ENCODE measurements at places on chromosomes 3 and 15.
A peak's percentile ranks its signal among the peaks of the same experiment; 100 is the strongest.

- DNase-seq: no peak
Observed at GRCh38 chr3:67018105-67018788, 20.1 kb downstream of the KBTBD8 start.

DNA sequence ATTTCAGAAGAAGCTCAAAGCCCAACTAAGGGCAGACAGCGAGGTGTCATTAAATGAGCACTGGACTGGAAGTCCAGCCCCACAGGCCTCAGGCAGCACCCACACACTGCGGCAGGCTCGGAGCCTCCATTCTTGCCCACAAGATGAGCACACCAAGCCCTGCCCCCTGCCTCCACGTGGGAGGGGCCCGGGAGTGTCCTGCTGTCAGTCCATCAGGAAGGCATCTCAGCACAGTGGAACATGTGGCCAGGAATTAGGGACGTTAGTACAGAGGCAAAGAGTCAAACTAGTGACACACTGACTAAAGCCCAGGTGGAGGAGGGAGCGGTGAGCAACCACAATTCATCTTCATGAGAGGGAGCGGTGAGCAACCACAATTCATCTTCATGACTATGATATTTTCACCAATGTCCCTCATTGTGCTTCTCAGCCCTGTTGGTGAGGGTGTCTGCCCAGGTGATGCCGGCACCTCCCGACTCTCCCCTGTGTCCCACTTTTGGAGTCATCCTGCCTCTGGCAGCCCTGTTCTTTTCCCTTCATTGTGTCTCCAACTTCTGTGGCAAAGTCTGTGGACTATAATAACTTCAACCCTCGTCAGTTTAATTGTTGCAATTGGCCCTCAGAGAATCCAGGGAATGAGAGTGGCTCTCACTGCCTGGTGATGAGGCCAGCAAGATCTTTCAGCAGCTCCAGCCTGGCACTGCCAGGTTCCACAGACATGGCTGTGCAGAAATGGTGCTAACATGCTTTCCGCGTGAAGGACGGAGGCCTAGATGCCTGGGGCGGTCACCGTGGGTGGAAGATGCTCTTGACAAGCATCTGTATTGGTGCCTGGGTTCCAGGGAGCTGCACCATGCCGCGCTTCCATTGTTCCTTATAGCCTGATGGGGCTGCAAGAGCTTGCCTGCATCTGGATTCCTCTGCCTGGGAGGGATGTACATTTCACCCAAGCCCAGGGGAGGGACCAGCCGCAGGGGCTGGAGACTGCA lies 23.1 kb upstream of the SKOR1 start:
- DNase-seq: no peak

DNA sequence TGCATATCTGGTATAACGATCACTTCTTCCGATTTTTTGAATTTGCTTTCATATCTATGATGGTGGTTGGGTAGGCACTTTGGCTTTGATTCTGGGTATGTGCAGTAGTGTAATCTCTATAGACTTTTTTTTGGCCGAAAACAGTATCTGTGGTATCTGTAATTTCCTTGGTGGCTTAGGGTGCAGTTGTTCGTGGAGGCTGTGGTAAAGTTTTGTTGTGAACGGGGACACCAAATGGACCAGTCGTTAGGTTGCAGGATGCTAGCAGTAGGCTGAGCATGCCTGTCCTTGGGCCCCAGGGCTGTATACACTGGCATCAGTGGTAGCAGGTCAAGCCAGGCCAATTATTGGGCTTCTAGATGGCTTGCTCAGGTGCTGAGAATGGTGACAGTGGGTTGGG lies 55.2 kb downstream of the CCDC66 start:
- DNase-seq: no peak

DNA sequence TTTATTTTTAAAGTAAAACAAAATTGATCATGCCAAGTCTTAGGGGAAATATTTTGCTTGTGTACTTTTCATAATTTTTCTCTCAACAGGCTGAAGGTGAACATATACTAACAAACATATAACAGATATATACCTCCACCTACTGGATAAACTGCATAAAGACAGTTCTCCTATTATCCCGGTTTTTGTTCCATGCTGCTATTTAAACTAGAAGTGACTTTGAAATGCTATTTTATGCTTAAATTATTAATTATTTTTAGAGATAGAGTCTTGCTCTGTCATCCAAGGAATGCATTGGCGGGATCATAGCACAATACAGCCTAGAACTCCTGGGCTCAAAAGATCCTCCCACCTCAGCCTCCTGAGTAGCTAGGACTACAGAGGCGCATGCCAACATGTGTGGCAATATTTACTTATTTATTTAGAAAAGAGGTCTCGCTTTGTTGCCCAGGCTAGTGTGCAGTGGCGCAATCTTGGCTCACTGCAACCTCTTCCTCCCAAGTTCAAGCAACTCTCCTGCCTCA lies 49.8 kb downstream of the ST3GAL6 start:
- peak; percentile 83 for DNase-seq

- no peak for DNase-seq
Observed at GRCh38 chr3:20462723-20463122, 276.7 kb upstream of the SGO1 start.

GRCh38 chr3:20773320-20773984 lies 587.4 kb upstream of the SGO1 start:
- DNase-seq: no peak

GRCh38 chr15:70530017-70530499 lies 233.3 kb downstream of the UACA start:
- DNase-seq: no peak

GRCh38 chr3:63521657-63522056 lies 130.8 kb upstream of the SNTN start:
- no peak for DNase-seq

DNA sequence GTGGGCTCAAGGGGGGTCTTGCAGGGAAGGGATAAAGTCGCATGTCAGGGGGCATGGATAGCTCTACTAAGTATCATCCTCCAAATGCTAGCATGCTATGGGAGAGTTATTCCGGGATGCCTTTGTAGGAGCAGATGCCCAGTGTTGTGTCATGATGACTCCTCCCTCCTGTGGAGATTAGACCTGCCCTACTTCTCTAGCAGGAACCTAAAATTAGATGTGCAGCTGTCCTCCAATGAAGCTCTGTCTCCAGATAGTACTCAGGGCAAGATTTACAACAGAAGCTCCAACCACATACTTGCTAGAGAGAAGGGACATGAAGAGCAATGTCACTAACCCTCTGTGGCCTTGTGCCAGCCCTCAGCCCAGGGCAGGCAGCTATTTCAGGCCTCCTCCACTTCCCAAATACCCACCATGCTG lies 82.5 kb downstream of the AGBL1 start:
- DNase-seq: no peak

DNA sequence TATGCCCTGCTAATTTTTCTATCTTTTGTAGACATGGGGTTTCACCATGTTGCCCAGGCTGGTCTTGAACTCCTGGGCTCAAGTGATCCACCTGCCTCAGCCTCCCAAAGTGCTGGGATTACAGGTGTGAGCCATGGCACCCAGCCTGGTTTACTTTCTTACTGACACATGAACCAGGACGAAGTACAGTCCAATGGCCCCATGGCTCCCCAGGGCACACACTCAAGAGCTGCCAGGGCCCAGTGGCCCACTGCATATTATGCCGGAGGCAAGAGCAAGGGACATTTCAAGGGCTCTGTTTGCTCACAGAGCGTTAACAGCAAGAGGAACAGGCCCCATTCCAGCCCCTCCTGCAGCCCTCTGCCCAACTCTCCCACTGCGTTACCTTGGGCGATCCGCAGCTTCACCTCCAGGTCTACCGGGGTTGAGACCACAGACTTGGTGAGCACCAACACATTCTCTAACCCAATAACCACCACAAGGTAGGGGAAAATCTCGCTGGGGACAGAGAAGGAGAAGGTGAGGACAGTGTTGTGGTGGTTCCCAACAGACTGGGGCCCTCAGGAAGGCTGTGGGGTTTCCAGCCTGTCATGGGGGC lies 42.8 kb downstream of the PTPN23 start:
- DNase-seq: no peak

DNA sequence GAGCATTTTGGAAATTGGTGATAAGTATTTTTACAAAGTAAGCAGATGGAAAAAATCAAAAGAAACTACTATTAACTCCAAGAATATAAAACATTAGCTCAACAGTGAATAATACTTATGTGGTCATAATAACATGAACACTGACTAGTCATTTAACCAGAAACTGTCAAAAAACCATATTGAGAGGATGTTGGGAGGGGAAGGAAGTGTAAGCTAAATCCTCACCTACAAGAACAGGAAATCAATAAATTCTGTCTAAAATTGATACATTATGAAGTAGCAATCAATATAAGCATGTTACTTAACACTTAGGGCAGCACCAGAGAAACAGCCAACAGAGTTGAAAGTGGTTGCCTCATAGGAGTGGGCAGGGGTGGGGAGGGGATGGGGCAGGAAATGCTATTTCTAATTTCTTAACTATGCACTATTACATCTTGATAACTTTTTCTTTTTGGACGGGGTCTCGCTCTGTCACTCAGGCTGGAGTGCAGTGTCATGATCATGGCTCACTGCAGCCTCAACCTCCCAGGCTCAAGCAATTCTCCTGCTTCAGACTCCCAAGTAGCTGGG lies 41.7 kb downstream of the CCR3 start:
- DNase-seq: no peak

DNA sequence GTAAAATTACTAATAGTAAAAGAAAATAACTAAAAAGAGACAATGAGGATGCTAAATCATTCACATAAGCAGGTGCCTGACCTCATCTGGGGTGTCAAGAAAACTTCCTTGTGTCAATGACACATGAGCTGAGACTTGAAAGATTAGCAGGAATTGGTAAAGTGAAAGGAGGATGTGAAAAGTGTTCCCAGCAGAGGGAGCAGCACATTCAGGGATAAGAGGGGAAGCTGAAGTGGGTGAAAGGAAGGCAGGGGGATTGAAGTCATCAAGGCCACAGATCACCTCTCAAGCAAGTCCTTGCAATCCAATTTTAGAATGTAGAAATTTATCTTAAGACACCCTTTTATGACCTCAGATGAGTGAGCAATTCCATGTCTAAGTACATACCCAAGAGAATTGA lies 60.2 kb upstream of the ACP3 start:
- DNase-seq: no peak

GRCh38 chr15:70354346-70354905 lies 256.7 kb upstream of the TLE3 start:
- DNase-seq: no peak

DNA sequence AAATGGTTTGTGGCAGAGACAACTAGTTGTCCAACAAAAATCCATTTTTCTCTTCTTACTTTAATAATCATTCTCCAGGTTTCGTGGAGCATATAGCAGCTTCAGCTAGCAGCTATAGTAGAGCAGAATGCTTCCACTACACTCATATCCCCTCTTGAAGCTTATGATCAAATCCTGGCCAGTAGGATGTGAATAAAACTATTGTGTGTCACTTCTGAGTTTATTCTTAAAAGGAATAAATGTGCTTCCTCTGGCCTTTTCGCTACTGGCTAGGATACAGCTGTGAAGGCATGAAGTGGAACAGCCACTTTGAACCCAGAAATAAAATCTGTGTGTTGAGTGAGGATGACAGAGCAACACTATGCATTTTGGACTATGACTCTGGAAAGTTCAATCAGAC lies 7.8 kb upstream of the CPOX start:
- no peak for DNase-seq

DNA sequence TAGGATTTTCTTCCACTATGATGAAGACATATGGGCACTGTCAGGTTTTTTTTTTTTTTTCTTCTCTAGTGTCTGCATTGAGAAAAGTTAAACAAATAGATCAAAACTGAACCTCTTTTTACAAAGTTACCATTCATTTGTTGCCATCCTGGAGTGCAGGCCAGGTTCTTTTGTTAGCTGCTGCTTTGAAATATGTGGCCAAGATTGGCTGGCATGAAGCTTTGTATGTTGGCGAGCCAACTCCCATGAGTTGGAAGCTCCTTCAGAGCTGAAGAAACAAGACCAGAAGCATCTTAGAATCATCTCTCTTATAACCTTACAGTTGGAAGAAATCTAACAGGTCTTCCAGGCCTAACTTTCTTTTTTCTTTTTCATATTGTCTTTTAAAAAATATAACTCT lies 346.5 kb downstream of the THSD4 start:
- DNase-seq: no peak

GRCh38 chr15:78438619-78439285 lies 736 bp downstream of the IREB2 start:
- peak; percentile 18 for DNase-seq

DNA sequence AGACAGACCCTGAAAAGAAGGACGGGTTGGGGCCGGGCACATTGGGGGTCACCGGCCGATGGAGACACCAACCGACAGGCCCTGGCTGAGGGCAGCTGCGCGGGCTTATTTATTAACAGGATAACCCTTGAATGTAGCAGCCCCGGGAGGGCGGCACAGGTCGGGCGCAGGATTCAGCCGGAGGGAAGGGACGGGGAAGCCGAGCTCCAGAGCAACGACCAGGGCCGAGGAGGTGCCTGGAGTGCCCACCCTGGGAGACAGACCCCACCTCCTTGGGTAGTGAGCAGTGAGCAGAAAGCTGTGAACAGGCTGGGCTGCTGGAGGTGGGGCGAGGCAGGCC lies 2.2 kb upstream of the LSMEM2 start:
- DNase-seq: no peak

Measured in NCI-H1694 treated with DMSO at 0.1 percent for 48 hours (cell line).